NT2/D1 (cell line): ENCODE measurements at places on chromosomes 1 and 21.
A peak's percentile ranks its signal among the peaks of the same experiment; 100 is the strongest.

DNA sequence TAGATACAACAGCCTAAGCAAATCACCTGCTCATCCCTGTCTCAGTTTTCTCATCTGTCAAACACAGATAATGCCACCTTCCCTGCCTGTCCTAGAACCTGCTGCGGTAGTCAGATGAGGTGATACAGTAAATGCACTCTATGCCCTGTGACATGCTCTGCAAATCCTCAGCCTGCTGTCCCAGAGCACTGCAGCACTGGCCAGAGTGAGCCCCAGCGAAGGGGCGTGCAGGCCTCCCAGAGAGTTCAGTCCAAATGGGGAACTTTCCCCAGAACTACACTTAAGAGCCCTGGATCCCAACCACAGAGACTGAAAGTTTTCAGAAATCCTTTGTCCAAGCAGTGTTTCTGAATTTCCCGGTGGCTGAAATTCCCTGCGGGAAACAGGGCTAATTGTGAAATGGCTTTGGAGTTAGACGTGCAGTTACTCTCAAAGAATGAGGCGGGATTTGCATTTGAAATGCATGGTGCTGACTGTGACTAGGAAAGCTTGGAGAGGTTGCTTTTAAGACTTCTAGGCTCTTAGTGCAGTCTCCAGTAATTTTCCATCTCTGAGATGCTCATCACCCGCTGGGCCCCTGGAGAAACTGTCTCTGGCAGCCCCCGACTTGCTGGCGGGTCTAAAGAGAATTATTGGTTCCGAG is 206.5 kb upstream of the AJAP1 start:
- DNase-seq, result peak; percentile 50

- no peak for DNase-seq
These were observed 399.6 kb downstream of the TBX15 start for GRCh38 chr1:118588566-118588965.

GRCh38 chr1:242128951-242129502 is 130.1 kb upstream of the MAP1LC3C start:
- DNase-seq, result peak; percentile 13

DNA sequence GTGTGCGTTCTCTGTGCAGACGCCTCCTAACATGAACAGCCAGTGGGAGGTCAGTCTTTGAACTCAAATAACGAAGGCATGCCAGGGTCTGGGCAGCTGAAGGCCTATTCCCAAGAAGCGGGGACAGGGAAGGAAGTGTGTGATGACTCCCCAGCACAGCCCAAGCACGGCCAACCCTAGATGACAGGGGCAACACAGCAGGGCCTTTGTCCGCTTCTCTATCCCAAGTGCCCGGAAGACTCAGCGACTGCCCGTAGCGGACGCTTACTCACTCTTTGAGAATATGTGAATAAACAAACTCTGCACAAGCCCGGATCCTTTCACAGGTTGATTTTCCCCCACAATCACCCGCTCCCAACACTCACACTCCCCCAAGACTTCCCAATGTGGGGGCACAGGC is 11.2 kb downstream of the C1orf198 start:
- DNase-seq, result no peak

DNA sequence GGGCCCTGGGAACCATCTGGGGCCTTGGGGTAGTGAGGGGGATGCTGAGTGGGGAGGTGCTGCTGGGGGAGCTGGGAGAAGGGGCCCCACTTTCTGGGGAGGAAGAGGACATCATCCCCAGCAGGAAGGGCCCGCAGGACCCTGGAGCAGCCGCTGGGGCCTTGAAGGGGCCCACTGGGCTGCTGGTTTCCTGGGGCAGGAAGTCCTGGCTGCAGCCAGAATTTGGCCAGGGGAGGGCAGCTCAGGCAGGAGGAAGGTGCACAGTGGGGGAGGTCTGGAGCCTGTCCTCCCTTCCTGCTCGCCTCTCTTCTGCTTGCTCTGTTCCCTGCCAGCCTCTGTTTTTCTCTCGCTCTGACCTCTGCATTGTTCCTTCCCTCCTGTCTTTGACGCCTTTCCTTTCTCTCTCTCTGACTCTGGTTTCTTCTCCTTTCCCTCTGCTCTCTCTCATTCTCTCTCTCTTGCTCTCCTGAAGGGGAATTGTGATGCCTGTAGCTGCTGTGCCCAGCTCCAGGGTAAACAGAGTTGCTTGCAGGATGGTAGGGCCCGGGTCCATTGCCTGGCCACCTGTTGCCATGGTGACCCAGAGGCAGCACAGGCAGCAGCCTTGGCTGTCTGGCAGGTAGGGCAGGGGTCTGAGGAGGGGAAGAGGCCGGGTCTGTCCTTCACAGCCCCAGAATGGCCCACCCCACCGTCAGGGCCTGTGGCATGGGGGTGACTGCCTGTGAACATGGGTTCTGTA is 23.9 kb downstream of the ACOT11 start:
- DNase-seq, result peak; percentile 57

DNA sequence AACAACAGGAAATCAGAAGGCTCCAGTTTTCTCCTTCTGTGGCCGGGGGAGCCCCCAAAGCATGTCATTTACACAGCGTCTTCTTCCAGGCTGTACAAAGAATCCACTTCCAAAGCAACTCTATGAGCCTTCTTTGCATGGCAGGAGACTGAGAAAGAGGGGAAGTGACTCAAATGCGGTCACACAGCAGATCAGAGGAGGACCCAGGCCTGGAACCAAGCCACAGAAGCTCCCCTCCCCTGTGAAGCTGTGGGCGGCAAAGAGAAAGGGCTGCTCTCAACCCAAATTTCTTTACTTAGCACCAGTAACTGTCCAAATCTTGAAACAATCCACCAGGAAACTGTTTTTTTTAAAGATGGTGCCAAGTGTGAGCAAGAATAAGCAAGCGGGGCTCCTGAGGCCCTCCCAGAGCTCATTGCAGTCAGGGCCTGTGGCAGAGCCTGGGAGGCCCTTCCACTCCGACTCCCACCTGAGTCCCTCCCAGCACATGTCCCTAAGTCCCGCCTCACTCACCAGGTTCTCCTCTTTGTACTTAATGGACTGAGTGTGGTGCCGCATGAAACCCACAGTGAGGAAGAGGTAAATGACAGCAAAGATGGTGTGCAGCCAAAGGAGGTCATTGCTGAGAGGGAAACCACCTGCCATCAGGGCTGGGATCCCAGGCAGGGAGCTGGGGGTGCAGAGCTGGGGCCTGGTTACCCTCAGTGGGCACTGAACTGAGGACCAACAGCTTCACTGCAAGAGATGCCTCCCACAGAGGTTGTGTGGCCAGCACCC is 15.9 kb downstream of the TMEM63A start:
- no peak for DNase-seq

- DNase-seq, result no peak
These were observed 27.8 kb upstream of the DMRTA2 start for GRCh38 chr1:50450861-50451653.

DNA sequence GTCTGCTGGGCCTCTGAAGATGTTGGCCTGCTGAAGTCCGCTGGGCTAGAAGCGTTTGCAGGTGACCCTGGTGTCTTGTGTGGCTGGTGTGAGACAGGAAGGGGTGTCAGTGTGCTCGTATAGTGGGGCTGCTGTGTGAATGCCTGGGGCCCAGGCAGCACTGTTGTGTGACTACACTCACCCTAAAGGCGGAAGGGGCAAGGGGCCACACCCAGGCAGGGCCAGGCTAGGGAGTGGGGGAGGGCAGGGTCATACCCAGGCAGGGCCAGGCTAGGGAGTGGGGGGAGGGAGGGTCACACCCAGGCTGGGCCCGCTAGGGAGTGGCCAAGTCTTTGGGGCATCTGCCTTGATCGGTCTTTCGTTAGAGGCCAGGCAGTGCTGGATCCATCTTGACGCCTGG is 25.0 kb downstream of the PDXK start:
- no peak for DNase-seq

DNA sequence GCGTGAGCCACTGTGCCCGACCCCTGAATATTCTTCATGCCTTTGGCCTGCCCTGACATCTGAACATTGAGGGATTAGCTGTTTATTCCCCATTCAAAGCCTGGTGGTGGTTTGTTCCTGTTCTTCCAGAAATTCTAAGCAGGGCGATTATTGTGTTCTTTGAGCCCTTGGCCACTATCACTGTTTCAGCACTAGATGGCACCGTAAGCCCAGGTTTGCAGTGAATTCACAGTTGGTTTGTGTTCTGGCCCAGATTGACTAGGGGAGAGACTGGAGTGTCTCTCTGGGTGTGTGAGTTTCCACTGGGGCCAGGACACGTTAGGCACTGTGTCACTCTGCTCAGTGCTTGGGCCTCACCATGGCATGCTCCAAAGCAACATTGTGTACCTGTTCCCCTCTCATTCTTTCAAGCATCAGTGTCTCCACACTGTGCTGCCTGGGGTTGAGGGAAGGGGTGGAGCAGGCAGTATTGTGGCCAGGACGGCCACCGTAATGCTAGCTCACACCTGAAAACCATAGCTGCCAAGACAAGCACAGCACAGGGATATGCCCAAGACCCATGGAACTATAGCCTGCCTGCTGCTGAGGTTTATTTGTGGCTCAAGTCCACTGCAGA is 52.7 kb downstream of the PKN2 start:
- peak; percentile 28 for DNase-seq

- no peak for DNase-seq
These were observed 816 bp downstream of the EDEM3 start for GRCh38 chr1:184753608-184754475.

- no peak for DNase-seq
These were observed 2.0 kb upstream of the NOS1AP start for GRCh38 chr1:162067466-162067865.

GRCh38 chr1:41486053-41486370 is 1.5 kb upstream of the EDN2 start:
- no peak for DNase-seq

GRCh38 chr1:150995896-150996295 is 10.8 kb downstream of the MINDY1 start:
- no peak for DNase-seq

GRCh38 chr1:5312293-5312674 is 657.9 kb downstream of the AJAP1 start:
- no peak for DNase-seq

DNA sequence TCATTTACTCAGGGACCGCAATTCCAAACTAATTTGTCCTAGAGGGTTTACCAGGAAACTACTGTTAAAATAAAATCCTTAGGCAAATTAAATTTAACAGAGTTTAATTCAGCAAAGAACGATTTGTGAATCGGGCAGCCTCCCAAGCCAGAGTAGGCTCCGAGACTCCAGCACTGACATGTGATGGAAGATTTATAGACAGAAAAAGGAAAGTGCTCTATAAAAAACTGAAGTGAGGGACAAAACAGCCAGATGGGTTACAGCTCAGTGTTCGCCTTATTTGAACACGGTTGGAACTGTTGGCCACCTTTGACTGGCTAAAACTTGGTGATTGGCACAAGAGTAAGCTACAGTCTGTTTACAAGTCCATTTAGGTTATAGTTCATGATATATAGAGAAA is 35.2 kb upstream of the RCSD1 start:
- DNase-seq, result no peak

DNA sequence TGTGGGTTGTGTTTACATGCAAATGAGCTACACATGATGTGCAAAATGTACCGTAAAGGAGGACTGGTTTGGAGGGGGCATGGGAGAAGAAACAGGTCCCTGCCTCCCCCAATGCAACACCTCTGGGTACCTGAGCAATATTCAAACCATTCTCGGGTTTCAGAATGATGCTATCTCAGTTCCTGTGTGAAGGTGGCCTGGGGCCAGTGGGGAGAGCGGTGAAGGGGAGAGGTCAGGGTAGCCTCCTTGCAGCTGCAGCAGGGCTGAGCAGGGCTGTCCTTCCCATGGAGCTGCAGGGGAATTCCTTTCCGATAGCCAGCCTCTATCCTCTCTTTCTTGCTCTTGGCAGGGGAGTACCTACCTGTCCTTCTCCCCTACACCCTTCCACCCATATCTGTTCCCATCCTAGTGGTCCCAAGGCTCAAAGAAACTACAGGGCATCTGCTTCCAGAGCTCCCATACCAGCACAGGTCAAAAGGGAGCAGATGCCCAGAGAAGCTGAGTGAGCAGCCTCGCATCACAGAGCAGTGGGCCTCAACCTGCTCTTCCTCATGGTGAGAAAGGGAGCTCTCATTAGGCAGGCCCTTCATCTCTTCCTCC is 11.9 kb downstream of the MEF2D start:
- DNase-seq, result no peak

DNA sequence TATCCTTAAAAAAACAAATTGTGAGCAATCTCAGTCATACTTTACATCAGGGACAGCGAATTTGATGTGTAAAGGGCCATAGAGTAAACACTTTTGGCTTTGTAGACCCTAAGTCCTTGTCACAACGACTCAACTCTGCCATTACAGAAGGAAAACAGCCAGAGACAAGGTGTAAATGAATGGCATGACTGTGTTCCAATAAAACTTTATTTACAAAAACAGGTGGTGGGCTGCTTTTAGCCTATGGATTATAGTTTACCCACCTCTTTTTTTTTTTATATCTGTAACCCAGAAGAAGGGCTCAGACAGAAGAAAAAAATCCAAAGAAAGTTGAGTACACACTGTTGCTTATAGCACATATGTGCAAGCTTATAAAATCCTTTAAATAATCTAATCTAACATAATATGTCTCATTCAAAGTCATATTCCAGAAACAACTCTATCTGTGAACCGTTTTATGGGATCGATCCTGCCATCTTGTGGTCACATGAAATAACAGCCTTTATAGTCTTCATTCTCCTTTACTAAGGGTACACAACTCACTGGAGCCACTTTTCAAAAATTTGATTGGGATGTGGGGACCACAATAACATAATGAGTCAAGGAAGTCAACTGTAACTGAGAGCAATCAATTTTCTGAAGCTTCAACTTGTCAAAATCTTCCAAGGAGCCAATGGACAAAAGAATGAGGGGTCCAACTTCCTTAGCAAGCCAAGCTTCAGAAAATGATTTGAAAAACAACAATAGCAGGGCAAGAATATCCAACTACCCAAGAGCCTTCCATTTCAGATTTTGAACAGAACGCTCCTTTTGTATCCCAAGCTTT is 142.2 kb upstream of the KRTAP19-8 start:
- no peak for DNase-seq

GRCh38 chr1:119318466-119319309 is 49.9 kb upstream of the HAO2 start:
- DNase-seq, result no peak

- no peak for DNase-seq
These were observed 2.9 kb downstream of the ABCA4 start for GRCh38 chr1:94118013-94118412.

DNA sequence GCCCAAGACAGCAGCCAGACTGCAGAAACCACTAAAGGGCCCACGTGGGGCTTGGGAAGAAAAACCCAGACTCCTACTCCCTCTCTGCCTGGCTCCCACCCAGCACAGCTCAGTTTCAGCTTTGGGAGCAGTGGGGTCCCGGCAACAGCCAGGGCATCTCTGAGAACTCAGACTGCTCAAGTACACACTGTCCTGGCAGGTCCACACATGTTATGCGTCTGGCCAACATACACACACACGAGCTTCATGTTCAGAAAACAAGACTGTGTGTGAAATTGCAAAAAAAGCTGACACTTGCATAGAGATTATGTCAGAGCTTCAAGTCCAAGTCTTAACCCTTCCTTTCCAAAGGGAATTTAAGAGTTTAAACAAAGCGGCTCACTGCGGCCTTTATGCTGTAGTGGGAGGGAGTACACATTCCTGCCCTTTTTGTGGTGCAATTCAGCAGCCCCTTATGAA is 136.6 kb upstream of the CD34 start:
- no peak for DNase-seq
